MM.1S (cell line): ENCODE measurements at places on chromosomes 6 and 20.

- DNase-seq, result no peak
Measured at GRCh38 chr20:39538317-39538716, 576.2 kb downstream of the DHX35 start.

DNA sequence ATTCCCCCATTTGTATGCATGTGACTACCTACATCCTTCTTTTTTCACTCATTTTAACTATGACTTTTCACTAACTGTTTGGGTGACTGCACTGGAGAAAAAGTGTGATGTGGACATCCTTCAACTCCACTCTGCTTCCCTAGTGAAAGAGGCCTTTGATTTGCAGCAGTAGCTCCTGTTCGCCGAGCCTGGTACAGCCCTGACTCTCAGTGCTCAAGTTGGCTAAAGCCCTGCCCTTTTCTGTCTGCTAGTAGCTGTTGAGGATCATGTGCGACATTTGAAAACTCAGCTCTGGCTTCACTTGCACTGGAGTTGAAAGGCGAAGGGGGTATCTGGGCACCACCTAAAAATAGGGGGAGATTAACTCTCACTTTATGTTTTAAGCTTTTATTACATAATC is 42.1 kb downstream of the DAAM2 start:
- no peak for DNase-seq

DNA sequence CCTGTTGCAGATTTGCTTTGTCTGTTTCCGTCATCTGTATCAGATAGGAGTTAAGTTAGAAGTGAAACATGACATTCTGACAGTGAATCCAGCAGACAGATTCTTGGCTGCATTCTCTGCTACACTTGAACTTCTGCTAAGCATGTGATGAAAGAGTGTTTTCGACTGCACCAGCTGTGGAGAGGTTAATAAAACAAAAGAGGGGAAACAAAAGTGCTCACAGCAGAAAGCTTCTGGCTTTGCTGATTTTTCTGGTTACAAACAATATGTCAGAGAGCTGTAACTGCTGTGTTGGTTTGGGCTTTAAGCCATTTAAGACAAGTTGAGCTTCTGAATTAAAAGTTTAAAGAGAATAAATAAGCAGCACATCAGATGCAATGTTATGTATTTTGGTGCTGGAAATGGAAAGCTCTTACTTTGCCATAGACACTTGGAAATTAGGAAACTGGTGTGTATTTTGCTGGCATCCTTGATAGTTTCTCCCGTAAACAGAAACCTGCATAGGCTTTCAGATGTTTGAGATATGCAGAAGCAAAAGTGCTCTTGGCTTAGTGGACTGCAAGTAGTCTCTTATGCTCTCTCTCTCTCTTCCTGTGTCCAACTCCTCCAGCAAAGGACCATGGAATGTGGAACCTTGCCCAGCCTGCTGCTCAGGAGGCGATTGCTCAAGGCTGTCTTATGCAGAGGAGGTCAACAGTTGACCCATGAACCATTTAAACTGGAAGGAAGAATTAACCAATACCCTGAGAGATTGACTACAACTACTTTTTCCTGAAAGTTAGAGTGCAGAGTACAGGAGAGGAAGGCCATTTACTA is 104.9 kb downstream of the RPS12 start:
- DNase-seq, result no peak

- DNase-seq, result no peak
Measured at GRCh38 chr20:43570496-43570895, 11.7 kb downstream of the SGK2 start.
